ENCODE measurements at places on chromosomes 2 and 18.

GRCh38 chr2:28855193-28855592 is 14.9 kb downstream of the TRMT61B start:
- no peak for DNase-seq

- DNase-seq, result no peak
Observed at GRCh38 chr2:42084231-42084671, 36.4 kb downstream of the PKDCC start.

DNA sequence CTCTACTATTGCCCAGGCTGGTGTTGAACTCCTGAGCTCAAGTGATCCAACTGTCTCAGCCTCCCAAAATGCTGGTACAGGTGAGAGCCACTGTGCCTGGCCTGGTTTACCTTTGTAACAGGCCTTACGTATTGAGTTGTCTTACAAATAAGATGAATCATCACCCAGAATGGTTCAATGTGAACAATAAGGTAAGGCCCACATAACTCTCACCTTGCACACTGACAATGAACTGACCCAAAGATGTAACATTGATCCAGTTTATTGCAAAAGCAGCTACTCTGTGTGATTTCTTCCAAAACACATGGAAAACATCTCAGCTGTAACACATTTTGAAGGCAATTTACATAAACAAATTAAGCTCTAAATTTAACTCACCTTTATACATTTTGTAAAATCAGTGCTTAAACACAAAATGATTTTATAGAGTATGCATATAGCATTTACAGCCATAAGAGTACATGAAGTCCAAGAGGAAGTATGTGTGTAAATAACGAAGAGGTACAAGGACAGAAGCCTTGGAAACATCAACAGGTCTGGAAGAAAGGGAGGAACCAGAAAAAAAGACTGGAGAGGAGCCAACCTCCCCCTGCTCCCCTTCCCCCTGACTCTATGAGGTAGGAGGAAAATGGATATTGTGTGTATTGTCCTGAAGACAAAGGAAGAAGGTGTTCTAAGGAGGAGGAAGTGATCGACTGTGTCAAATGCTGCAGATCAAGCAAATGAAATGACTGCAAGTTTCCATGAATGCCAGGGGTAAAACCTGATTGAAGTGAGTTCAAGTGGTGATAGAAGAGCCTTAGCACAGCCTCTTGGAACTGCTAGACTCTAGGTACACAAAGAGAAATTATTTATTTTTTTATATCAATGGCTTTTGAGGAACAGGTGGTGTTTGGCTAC is 5.6 kb upstream of the WDFY1 start:
- no peak for DNase-seq

GRCh38 chr2:167406558-167406957 is 518.3 kb downstream of the XIRP2 start:
- DNase-seq, result no peak

DNA sequence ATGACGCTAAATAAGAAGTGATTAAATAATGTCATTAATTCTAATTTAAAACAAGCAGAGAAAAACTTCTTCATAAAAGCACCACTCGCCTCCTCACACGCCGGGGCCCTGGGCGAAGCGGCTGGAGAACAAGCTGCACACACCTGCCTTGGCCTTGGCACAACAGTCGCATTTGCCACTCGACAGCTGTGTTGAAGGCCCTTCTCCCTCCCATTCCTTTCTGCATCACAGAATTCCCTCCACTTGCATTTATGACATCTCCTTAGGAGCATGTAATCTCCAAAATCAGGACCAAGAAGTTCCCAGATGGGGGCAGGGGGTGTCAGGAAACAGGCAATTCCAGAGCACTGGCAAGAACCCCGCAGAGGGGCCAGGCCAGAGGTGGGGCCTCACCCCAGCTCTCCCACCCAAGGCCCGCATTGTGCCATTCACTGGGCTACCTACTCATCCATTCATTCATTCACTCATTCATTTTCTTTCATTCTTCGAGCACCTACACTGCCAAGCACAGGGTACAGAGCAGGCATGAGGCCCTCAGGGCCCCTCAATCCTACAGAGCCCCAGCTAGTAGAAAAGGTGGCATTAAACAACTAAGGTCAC is 6.4 kb downstream of the HDAC4 start:
- no peak for DNase-seq

DNA sequence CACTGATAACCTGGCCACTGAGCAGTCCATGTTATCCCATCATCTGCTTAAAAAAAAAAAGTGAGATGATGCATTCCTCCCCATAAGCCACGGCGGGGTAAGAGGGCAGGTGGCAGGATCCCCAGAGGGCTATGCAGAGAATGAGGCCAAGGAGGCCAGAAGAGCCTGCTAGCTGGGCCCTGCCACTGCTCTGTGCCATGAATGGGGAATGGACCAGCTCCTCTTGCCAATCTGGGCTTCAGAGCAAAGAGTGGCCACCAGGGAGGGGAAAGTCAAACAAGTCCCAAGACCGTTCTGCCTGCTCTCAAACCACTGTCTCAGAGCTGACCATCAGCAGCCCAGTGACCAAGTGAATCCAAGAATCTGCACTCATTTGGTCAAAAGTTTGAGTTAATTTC is 202.4 kb downstream of the TWIST2 start:
- no peak for DNase-seq

- no peak for DNase-seq
Observed at GRCh38 chr2:58387701-58388100, 146.6 kb upstream of the FANCL start.

- DNase-seq, result no peak
Observed at GRCh38 chr2:160238392-160238791, 38.3 kb upstream of the ITGB6 start.

DNA sequence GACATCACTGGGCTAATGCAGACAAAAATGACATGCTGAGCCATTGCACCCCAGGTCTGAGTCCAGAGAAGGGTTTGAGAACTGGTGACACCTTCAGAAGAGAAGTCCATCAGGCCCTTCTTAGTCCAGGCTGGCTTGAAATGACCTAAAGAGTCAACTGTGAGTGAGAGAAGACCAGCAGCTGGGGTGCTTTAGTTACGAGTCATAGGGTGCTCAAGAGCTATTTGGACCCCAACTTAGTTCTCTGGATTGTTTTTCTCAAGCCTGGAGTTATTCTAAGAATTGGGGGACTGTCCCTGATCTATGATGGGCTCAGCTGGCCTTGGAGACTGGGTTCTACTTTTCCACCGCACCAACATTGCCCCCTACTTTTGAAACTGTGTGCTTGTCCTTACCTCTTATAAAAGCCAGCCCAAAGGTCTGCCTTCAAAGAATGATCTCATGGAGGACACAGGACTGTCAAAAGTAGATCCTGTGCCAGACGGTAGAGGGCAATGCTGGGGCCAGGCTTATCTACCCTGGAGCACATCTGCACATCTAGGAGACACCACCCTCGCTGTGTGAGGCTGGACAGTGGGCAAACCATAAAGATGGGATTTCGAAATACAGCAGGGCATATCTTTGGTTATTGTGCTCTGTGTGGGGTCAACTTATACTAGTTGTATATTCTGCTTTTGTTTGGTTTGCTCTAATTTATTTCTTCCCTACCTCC is 333.0 kb upstream of the SLC14A2 start:
- no peak for DNase-seq

DNA sequence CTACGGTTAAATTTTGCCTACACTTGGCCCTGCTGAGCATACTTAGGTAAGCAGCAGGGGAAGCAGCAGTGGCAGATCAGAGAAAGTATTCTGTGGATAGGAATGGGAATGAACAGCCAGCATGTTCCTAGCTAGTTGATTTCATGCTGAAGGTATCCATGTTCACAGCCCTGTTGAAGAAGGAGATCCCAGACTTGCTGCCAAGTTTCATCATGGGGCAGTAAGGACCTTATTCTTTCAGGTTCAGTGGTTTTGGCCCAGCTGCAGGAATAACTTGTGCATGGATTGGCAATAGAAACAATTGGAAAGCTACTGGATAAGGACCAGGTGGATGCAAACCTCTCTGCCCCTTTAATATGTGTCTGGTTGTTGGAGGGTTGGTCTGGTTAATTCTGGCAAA is 98.2 kb upstream of the TMEM178A start:
- DNase-seq, result no peak

DNA sequence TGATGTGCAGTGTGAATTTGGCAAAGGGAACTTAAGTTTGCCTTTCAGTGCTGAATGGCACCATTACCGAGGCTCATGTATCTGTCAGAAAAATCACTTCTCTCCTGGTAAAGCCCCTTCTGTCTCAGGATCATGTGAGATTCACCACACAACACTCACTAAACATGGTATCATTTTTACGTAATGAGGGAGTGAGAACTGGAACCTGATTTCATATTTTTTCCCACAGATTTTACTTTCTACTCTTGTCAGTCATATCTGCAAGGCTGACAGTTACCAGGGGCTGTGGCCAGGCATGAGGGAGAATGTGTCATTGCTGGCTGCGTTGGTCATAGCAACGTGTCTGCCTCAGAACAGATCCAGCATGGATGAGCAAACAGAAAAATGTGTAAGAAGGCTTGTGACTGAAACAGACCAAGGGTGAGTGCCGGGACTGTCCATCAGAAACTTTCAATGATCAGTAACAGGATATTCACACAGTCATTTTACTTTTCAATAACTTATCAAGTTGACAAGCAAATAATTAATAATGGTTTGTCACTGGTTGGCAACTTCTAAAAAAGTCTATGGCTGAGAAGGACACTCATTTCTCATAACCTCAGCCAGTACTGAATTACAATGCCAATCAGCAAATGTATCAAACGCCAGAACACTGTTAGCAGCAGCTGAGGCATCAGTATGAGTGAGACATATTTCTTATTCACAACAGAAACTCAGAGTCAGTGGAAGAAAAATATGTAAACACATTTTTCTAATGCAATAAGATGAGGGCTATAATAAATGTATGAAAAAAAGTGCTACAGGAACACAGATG is 100.5 kb downstream of the CDC42EP3 start:
- peak; percentile 87 for DNase-seq

GRCh38 chr2:183207110-183207509 is 82.9 kb downstream of the NUP35 start:
- no peak for DNase-seq

GRCh38 chr2:64543008-64543697 is 19.0 kb downstream of the AFTPH start:
- no peak for DNase-seq

GRCh38 chr18:2958819-2959298 is 54.1 kb downstream of the LPIN2 start:
- DNase-seq, result no peak

DNA sequence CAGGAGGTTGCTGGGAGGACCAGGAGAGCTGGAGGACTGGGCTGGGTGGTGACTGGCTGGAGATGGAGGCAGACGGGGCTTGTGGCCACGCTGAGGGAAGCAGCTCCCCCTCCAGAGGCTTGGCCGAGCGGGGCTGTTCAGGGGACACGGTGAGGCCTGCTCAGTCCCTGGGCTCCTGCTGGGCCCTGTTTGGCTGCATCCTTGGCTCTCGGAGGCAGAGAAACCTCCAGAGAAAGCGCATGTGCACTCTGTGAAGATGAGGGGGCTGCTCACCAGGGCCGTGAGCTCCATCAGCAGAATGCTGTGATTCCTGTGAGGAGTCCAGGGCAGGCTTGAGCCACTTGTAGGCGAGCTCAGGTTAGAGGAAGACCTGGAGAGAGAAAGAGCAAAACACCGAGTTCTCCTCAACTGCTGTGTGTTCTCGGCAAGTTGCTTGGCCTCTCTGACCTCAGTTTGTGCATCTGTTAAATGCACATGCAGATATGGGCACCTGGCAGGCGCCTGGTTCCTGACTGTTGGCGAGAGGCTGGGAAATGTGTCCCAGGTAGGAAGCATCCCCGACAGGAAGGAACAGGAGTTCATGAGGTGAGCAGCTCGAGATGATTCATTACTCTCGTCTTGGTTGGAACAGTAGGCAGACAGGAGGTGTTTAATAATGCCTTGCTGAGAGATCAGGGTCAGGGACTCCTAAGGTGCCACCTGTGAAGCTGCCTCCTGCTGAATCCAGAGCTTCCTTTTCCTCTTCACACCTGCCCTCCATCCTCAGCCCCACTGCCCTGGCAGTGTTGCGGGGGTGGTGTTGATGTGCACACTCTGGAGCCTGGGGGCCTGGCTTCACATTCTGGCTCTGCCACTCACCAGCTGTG is 941 bp downstream of the ZAP70 start:
- peak; percentile 51 for DNase-seq

DNA sequence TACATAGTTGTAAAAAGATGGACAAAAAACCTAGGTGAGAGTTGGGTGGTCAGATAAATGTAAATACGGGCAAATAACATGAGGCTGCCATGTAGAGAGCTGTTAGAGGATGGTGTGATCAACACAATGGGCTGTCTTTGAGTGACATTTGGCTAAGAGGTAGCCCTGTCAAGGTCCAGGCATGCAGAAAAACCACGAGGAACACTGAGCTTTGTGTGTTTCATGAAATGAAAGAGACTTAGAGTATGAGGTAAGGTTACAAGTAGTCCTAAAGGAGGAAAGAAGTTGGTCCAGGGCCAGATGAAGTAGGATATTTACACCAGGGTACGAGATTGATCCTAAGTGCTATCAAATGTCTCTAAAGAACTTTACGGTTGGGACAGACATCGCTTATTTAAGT is 160.9 kb downstream of the RDH14 start:
- no peak for DNase-seq

GRCh38 chr2:11270891-11271290 is 73.5 kb downstream of the ROCK2 start:
- DNase-seq, result no peak

- no peak for DNase-seq
Observed at GRCh38 chr18:76548541-76548940, 53.5 kb upstream of the ZNF516 start.

- no peak for DNase-seq
Observed at GRCh38 chr2:192960945-192961344, 766.2 kb upstream of the TMEFF2 start.

DNA sequence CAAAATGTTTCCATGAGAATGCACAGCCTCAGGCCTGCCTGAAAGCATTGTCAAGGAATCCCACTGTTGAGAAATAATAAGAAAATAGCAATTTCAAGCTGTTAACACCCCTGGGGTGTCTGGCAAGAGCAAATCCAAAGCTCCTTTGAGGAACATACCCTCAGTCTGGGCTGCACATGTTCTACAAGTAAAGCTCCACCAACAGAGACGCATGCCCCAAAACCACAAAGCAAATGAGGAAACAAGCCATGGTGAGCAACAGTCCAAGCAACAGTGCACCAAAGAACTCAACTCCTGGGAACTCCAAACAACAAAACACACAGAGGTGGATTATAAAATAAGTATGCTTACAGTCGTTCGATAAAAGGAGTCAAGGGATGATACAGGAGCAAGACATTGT is 40.3 kb downstream of the CYP27C1 start:
- DNase-seq, result no peak

DNA sequence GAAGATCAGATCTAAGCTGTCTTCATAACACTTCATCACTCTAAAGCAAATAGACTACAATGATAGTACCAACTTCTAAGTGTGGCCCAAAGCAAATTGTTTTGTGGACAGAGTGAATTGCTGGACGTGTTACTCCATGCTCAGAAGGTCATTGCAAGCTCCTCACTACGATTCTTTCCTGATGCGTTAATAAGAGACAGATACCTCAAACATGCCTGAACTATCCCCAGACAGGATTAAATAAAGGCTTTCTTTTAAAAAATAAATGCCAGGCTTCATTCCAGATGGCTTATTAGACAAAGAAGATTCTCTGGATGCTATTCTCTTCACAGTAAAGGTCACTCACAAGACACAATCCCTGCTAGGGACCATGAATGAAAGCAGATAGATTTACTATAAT is 621.2 kb downstream of the DCDC2C start:
- DNase-seq, result no peak
